ENCODE measurements at places on chromosomes 11 and 22.

DNA sequence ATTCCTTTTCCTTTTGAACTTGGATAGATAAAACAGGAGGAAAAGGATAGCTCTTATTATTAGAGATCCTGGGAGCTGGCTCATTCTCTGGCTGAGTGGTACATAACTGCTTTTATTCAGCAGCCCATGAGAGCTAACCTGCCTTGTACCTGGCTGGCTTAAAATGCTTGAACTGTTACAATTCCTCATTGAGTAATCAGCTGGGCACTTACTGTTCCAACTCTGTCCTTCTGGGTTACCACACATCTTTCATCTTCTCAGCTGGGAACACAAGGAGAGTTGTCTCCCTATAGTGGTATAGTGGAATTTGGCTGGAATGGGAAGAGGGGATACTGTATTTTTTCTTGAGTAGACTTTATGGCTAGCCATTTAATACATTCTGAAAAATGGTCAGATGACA, 39.8 kb upstream of the SPTBN2 start:
- DNase-seq = no peak

DNA sequence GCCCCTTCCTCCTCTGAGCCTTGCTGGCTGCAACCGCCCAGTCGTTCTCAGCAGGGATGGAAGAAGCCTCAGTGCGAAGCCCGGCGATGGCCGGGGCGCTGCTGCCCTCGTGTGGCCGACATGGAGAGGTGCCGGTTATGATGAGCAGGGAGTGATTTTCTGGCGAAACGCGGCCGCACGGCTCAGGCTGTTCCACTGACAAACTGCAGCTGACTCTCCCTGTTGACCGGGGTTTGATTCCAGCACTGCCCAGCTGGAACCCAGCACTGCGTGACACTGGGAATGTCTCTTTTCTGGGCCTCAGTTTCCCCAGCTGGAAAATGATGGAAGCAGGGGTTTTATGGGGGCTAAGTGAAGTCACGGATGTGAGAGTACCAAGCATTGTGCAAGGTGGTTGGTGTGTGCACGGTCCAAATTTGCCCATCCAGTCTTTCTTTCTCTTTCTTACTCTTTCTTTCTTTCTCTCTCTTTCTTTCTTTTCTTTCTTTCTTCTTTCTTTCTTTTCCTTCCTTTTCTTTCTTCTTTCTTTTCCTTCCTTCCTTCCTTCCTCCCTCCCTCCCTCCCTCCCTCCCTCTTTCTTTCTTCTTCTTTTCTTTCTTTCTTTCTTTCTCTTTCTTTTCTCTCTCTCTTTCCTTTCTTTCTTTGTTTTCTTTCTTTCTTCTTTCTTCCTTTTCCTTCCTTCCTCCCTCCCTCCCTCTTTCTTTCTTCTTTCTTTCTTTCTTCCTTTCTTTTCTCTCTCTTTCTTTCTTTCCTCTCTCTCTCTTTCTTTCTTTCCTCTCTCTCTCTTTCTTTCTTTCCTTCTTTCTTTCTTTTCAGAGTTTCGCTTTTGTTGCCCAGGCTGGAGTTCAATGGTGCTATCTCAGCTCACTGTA, 25.8 kb upstream of the MPPED1 start:
- peak; percentile 79 for DNase-seq

GRCh38 chr11:64407221-64407620, 48.3 kb downstream of the RPS6KA4 start:
- no peak for DNase-seq

- DNase-seq = peak; percentile 91
Observed at GRCh38 chr11:10933455-10934292, 75.8 kb upstream of the ZBED5 start.

DNA sequence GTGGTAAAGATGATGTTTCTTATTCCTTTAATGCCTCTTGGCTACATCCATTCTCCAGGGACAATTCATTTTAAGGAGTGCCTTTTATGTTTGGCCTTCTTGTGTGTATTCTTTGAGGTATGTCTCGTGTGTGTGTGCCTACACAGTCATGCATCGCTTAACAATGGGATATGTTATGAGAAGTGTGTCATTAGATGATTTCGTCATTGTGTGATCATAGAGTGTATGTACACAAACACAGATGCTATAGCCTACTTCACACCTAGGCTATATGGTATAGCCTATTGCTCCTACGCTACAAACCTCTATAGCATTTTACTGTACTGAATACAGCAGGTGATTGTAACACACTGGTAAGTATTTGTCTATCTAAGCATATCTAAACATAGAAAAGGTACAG, 23.0 kb downstream of the ZNF202 start:
- no peak for DNase-seq

DNA sequence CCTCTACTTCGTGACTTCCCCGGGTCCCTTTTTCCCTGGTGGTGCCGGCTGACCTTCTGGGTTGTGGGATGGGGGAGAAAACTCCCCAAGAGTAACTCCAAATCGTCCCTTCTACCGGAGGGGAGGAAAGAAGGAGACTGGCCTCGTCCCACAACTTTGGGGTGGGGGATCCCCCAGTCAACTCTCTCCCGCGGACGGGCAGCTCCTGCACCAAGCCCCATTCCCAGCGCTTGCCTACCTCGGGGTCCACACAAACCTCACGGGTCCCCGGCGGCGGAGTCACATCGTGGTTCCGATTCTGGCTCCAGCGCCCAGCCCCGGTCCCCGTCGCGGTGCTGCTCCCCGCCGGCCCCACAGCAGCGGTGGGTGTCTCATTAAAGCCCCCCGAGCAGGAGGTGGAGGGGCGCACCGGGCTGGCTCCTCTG, 317 bp downstream of the BDNF start:
- no peak for DNase-seq
